GM18507 (cell line): ENCODE measurements at places on chromosomes 2 and 18.

DNA sequence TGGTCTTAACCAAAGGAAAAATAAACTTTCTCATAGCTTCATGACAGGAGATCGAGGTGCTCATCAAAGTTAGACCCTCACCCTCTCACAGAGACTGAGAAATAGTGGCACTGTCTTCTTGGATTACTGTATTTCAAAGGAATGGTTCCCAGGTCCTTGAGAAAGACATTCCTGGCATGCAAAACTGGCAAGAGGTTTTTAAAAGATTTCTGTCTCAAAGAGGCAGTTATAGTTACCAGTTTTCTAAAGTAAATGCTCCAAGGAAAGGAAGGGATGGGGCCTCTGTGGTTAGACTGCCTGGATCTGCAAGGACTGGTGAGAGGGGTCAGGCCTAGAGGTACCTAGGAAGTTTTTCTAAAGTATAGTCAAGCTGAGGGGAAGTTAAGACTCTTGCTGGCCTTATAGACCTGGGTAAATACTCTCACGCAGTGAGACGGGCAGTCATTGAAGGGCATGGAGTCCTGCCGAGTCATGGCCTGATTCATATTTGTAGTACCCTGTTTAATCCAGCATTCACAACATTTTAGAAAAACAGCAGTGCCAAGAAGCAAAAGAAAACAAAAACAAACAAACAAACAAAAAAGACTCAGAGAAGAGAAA is 226.1 kb downstream of the DOK6 start:
- DNase-seq, result no peak

GRCh38 chr18:78884502-78884901 is 95.1 kb upstream of the SALL3 start:
- no peak for DNase-seq

- no peak for DNase-seq
Measured at GRCh38 chr2:241291977-241292376, 23.5 kb downstream of the HDLBP start.

DNA sequence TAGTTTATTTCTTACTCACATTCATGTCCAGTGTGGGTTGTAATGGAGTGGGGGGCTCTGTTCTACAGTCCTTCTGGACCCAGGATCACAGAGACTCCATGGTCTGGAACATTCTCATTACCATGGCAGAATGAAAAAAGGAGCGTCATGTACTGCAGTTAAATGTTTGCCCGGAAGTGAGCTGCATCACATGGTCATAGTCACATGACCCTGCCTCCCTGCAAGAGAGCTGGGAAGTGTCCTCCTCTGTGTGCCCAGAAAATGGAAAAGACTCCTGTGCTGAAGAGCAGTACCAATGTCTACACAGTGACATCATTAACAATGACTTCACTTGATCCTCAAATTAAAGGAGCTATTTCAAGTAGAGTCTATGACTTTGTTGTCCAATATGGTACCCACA is 74.0 kb upstream of the ZBTB14 start:
- no peak for DNase-seq

DNA sequence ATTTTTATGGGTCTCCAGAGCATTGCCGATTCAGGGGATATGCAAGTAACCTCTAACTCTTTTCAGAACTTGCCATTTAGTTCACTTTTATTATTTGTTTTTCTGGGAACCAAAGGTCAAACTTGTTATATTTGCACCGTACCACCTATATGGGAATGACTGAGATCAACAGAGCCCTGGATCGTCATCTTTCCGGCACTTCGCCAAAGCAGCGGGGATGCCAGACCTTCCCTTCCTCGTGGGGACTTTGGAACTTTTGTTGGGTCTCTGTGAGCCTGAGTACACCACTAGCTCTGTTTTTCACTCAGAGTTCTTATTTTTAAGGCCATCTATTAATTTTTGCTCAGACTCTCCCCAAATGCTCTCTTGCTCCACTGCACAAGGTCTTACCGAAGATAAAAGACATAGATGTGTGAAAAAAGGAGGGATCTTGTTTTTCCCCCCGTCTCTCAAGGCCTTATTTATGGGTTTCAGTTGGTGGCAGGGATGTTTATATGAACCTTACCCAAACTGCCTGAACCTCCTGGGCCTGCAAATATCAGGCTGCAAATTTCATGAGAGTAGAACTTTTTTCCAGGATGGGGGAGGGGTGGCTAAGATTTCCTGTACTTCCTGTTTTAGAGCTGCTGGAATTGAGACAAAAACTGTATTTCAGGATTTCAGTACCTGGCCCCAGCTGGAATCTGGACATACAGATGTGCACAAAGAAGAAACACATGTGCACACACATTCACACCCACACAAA is 350.3 kb downstream of the HRH4 start:
- no peak for DNase-seq

DNA sequence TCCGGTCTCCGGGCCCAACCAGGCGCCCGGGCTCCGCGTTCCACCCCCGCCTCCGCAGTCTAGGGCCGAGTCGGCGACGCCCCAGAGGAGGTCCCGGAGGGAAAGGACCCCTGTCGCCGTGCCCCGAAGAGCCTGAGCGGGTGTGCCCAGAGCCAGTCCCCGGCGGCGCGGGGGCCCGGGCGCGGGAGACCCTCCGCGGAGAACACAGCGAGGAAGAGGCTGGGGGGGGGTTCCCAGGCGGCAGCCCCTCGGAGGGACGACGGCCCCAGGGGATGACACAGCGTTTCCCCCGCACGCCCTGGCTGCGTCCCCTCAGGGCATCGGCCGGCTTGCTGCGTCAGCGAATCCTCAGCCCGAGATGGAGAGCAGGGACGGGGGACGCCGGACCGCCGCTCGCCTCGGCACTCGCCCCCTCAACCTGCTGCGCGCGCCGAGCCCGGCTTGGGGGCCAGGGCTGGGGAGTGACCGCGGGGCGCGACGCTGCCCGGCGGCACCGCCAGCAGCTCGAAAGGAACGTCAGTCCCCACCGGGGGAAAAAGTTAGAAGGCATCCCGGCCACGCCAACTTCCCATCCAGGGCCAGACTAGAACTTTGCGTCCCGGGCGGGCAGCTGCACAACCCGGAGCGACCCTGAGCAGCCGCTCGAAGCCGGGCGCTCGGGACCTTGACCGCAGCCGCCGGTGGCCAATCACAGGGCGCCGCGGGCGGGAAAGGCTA is 711 bp downstream of the SFXN5 start:
- DNase-seq, result no peak

GRCh38 chr2:238169708-238170251 is 11.0 kb downstream of the ERFE start:
- DNase-seq, result no peak

DNA sequence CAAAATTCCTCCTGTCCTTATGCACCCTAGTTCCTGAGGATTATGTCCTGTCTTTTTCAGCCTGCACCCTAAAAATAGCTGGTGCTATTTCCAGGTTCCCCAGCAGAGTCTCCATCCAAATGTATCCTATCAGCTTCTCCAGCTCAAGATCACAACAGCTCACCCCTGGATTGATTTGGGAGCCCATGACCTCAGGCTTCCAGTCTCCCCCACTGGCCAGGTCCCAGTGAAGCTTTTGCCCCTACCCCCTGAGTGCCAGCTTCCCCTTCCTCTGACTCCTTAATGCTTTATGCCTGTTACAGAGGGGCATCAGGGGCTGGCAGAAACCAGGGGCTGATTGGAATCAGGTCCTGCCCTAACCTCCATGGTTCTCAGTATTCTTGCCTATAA is 76.9 kb upstream of the DAPL1 start:
- no peak for DNase-seq

DNA sequence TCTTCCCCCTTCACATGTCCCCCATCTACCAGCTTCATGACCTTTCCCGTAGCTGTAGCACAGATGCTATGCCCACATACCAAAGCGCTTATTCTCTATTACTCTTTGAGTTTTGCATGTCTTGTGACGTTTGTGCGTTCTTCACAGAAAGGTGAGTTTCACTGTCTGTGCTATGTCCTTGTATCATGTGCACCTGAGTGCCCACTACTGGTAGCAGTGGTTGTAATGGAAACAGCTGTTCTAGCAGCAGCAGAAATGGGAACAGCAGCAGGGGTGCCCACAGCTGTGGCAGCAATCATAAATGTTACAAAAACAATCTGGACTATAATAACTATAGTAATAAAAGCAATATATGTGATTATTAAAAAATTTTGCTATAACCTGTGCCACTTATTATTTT is 127.1 kb downstream of the STK39 start:
- no peak for DNase-seq

GRCh38 chr2:234635284-234635683 is 138.4 kb upstream of the ARL4C start:
- no peak for DNase-seq

DNA sequence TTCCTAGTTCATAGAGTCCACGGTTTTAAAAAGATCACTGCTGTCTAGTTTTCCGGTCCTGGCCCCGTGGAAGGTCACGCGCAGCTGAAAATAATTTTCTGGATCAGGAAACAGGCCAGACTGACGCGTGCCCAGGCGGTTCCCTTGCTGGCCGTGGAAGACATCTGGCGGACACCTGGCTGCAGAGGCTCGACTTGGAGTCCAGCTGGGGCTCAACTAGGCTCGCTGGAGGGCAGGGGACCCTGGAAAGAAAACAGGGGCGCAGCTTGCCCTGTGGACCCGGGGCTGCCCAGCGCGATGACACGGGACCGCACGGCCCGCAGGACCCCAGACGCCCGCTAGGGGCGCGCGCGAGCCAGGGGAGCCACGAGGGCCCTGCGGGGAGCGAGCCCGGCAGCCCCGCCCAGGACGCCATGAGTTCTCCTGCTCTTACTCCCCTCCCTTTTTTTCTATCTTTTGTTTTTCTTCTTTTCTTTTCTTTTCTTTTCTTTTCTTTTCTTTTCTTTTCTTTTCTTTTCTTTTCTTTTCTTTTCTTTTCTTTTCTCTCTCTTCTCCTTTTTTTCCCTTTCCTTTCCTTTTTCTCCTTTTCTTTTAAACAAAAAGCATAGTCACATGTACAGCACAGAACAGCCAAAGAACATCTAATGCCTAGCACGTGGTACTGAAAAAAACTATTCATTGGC is 43.2 kb upstream of the UBE2F start:
- peak; percentile 68 for DNase-seq

GRCh38 chr2:37405781-37406180 is 61.4 kb downstream of the QPCT start:
- DNase-seq, result no peak

- no peak for DNase-seq
Measured at GRCh38 chr18:13452871-13453680, 234.5 kb downstream of the LDLRAD4 start.

GRCh38 chr2:75113231-75113869 is 86.0 kb downstream of the TACR1 start:
- DNase-seq, result no peak

DNA sequence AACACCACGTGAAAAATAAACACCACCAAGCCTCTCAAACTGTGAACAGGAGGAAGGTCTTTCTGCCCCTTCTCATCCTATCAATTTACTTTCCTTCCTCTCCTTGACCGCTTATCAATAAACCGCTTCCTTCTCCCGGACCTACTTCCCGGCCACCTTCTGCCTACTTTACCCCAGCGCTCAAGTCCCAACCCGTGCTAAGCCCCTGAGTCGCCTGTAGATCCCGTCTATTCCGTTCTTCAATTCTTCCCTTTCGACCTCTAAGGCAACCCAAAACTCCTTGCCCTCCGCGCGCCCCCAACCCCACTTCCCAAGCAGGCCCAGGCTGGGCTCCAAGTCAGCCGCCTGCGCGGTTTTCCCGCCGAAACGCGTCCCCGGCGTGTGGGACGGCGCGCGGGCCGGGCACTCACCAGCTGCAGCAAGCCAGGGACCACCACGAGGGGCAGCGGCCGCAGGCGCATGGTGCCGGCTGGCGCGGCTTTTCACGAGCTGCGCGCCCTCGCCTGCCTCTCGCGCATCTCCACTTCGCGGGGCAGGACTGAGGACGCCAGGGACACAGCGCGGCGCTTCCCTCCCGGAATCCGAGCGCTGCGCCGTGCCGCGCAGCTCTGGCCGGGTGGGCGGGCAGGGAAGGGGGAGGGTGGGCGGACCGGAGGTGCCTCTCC is at the start of gene NXPH2:
Gene NXPH2, minus strand, starts transcription at position 610 of the 665 bp plus-strand sequence. Its CDS starts 149 bp downstream, at position 461.
- DNase-seq, result no peak
